Transverse colon (tissue), 4 donors: ENCODE measurements at places on chromosomes 3 and 15. TPM values are rescaled to one million over a fixed set of nuclear protein-coding genes. Genes with fewer than 3 reads are reported as not detected.

DNA sequence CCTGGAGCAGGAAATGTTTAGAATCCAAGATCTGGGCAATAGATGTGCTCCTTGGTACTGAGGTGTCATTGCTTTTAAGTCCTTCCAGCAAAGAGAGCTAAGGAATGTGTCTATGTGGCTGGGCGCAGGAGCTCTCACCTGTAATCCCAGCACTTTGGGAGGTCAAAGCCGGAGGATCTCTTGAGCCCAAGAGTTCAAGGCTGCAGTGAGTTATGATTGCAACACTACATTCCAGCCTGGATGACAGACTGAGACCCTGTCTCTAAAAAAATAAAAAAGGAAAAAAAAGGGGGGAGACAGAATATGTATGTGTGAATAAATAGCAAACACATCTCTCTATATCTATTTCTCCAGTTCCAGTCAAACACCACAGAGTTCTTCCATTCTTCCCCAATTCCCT lies 4.3 kb upstream of the GPR62 start:
- peaks cover 12% of the 10 kb centered on the region for H3K27me3 ChIP-seq
- no peaks in the 10 kb centered on the region for H3K36me3 ChIP-seq
- H3K27ac ChIP-seq = no peak overlapping the region
- H3K4me1 ChIP-seq = no peaks in the 10 kb centered on the region

- H3K27ac ChIP-seq = no peak overlapping the region
- H3K4me3 ChIP-seq = no peak overlapping the region
- H3K27me3 ChIP-seq = peaks cover 8% of the 10 kb centered on the region
- H3K36me3 ChIP-seq = no peaks in the 10 kb centered on the region
These were observed 2.8 kb downstream of the ADAMTS17 start for GRCh38 chr15:100338971-100339444.

Gene ITPKA
- total RNA-seq = 161 TPM

Gene UPK1B
- total RNA-seq = 0.95 TPM

- peak overlapping the region; percentile 14 for H3K27ac ChIP-seq
- no peaks in the 10 kb centered on the region for H3K36me3 ChIP-seq
- H3K27me3 ChIP-seq = no peaks in the 10 kb centered on the region
- peaks cover 19% of the 10 kb centered on the region for H3K4me1 ChIP-seq
- no peak for DNase-seq
These were observed 31.0 kb downstream of the EPHB3 start for GRCh38 chr3:184592371-184593219.

DNA sequence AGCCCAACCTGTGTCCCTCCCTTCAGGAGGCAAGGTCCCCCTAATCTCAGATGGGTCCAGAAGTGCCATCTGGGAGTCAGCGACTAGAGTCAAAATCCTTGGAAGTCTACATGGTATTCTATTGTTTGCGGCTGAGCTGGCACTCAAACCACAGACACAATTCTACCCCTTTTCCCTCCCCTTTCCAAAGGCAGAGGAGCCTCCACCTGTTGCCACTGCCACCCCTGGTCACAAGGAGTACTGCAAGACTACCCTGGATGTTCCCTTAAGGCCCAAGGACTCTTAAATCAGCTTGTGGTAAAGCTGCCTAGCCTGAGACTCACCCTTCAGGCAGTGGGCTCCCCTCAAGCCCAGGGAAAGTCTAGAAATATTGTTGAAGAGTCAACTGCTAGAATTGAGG lies 4.3 kb upstream of the OR5H6 start:
- no peaks in the 10 kb centered on the region for H3K4me1 ChIP-seq
- H3K36me3 ChIP-seq = no peaks in the 10 kb centered on the region
- no peak for DNase-seq
- no peak overlapping the region for H3K27ac ChIP-seq
- no peak overlapping the region for H3K4me3 ChIP-seq

DNA sequence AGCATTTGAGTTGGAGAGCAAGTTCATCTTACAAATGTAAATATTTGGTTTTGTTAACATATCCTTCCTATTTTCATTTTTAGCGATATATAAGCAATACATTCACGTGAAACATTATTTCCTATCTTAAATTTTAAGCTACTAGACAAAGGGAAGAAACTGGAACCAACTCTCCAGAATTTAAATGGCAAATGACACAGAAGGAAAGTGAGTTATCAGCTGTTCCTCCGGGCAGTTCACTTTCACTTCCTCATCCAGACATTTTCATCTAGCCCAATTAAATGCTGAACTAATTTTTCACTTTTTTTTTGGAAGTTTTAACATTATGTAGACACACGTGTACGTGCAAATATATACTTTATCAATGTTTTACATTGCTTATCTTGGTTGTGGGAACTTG lies 58.7 kb downstream of the MORC1 start:
- H3K27ac ChIP-seq = no peak overlapping the region
- no peak overlapping the region for H3K4me3 ChIP-seq
- H3K4me1 ChIP-seq = no peaks in the 10 kb centered on the region
- H3K36me3 ChIP-seq = no peaks in the 10 kb centered on the region

Gene AMIGO3
- not detected for total RNA-seq

- no peak overlapping the region for H3K27ac ChIP-seq
- DNase-seq = no peak
- no peaks in the 10 kb centered on the region for H3K36me3 ChIP-seq
- H3K27me3 ChIP-seq = no peaks in the 10 kb centered on the region
- H3K4me3 ChIP-seq = no peak overlapping the region
These were observed 7.9 kb downstream of the ZNF280D start for GRCh38 chr15:56725386-56725785.

GRCh38 chr3:142489572-142490323 lies 41.9 kb upstream of the XRN1 start:
- no peak overlapping the region for H3K27ac ChIP-seq
- H3K4me3 ChIP-seq = no peak overlapping the region
- H3K27me3 ChIP-seq = no peaks in the 10 kb centered on the region
- no peaks in the 10 kb centered on the region for H3K4me1 ChIP-seq

- no peak overlapping the region for H3K27ac ChIP-seq
- no peaks in the 10 kb centered on the region for H3K27me3 ChIP-seq
- H3K36me3 ChIP-seq = no peaks in the 10 kb centered on the region
- no peak overlapping the region for H3K4me3 ChIP-seq
These were observed 93.9 kb downstream of the CPN2 start for GRCh38 chr3:194257151-194257621.

DNA sequence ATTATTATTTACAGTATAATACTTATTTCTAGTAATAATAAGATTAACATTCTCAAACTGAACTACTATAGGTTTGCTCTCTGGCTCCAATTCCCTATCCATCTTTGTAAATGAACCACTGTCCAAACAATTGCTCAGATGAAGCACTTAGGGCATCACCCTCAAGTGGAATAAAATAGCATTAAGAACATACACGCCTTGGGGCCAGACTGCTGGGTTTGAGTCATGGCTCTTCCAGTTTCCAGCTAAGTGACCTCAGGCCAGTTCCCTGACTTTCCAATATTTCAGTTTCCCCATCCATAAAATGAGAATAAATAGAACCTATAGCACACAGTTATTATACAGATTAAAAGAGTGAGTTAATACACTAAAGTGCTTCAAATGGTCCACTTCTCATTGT lies 507.2 kb downstream of the MAGI1 start:
- no peak overlapping the region for H3K27ac ChIP-seq
- no peaks in the 10 kb centered on the region for H3K36me3 ChIP-seq
- H3K4me1 ChIP-seq = peaks cover 8% of the 10 kb centered on the region
- H3K27me3 ChIP-seq = no peaks in the 10 kb centered on the region
